ENCODE measurements at places on chromosomes 5 and 9.

DNA sequence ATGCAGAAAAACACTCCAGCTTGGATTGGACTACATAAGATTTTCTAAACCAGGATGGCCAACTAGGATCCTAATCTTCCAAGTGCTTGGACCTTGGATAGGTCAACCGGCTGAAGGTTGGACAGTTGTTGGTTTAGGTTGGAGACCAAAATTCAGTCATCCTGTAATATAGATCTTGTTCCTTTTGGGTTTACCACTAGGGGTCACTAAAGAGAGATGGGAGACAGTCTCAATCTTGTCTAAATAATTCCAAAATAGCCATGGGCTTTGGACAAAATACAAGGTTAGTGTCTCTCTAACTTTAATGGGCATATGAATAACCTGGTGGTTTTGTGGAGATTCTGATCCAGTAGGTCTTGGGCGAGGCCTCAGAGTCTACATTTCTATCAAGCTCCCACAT lies 148.7 kb upstream of the ERCC6L2 start:
- peak; percentile 7 for DNase-seq

DNA sequence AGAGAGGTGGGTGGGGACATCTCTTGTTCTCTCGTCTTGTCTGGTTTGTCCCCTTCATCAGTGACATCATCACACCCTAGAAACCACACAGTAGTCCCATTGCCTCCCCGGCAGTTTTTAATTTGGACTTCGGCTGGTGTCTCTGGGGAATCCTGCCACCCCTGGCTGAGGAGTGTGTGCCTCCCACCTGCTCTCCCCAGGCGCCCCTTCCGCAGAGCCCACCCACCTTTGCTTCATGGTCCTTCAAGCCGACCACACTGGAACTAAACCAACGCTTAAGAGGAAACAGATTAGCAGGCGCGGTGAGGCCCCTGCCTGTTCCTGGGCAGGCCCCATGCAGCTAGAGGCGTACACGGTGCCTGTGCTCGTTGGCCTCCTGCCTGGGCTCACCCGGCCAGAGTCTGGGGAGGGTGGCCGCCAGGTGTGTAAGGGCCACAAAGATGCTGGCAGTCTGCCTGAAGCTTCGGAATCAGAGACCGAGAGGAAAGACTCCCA lies 107.6 kb upstream of the SPRY4 start:
- no peak for DNase-seq

DNA sequence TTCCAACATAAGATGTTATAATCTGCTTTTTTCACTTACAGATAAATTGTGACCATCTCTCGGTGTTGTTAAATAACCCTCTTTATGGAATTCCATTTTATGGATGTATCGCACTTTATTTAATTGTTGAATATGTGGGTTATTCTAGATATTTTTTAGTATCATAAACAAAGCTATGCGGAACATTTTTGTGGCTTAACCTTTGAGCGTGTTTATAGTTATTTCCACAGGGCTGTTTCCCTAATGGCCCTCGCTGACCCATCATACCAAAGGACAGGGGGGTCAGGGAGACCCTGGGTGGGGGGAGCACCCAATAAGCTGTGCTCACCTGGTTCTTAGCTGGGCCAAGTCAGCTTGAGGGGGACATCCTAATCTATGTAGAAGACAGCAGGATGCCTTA lies 65.3 kb downstream of the NDST1 start:
- DNase-seq = no peak

- no peak for DNase-seq
These were observed 49.1 kb downstream of the SEMA5A start for GRCh38 chr5:9496801-9497200.

- no peak for DNase-seq
These were observed 12.2 kb downstream of the TAS2R1 start for GRCh38 chr5:9617739-9618504.

DNA sequence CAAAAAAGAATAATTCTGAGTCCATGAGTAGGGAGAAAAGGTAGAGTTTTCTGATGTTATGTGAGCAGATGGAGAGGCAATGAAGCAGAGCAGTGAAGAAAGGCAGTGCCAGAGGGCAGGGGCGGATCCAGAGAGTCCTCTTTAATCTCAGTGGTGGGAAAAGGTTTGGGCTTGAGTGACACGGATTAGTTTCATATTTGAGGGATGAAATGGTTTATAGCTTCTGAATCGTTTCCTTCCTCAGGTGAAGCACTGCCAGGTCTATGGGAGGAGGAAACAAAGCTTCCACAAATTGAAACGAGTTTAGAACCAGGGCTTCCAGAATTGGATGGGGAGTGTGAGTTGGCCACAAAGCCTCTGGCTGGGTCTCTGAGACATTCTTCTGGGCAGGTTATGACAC lies 517.0 kb upstream of the PAPPA start:
- DNase-seq = no peak

GRCh38 chr5:52015760-52016159 lies 632.5 kb downstream of the ISL1 start:
- no peak for DNase-seq

GRCh38 chr9:16794871-16795639 lies 75.4 kb downstream of the BNC2 start:
- peak; percentile 65 for DNase-seq

DNA sequence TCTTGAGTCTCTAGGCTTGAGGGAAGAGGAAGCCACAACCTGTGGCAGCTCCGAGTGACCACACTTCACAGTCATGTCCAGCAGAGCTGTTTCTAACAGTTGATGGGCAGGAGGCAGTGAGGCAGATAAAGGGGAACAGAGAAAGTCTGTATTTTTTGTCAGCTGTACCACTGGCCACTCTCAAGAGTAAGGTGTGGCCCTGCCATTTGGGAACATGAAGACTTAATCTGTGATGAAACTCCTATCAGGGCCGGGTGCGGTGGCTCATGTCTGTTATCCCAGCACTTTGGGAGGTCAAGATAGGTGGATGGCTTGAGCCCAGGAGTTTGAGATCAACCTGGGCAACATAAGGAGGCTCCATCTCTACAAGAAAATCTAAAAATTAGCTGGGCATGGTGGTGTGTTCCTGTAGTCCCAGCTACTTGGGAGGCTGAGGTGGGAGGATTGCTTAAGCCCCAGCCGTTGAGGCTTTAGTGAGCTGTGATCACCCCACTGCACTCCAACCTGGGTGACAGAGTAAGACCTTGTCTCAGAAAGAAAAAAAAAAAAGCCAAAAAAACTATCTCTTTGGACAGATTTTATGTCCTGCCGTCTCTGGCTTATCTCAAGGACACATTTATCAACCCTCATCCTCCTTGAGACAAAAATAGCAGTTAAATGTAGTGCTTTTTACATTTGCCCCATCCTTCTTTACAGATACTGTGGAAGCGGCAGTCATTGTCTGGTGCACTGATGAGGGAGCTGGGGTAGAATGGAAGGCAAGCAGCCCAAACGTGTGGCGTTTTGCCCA lies 11.9 kb upstream of the COL15A1 start:
- no peak for DNase-seq

DNA sequence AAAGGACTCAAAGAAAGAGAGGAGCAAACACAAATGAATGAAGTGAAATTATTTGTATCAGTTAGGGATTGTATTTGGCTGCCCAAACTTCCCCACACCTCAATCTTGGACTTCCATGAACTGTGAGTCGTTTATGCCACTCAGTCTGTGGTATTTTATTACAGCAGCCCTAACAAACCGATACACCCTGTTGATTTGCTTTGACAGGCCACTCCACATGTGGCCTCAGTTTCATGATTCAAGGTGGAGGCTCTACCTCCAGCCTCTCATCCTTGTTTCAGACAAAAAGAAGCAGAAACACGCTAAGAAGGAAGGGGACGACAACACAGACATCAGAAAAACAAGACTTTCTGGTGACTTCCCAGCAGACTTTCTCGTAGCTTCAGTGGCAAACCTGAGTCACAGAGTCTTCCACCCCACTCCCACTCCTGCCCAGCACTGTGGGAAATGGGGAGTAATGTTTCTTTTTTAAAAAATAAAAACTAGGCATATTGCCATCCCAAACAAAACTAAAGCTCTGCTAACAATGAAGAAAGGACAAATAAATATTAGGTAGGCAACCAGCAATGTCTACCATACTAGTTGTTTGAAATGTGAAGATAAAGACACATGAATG lies 52.2 kb upstream of the ABCA1 start:
- DNase-seq = no peak

GRCh38 chr9:89923961-89924504 lies 319.2 kb downstream of the GADD45G start:
- no peak for DNase-seq

GRCh38 chr5:16970826-16971225 lies 34.7 kb upstream of the MYO10 start:
- no peak for DNase-seq

GRCh38 chr5:153753645-153754432 lies 263.4 kb downstream of the GRIA1 start:
- no peak for DNase-seq

DNA sequence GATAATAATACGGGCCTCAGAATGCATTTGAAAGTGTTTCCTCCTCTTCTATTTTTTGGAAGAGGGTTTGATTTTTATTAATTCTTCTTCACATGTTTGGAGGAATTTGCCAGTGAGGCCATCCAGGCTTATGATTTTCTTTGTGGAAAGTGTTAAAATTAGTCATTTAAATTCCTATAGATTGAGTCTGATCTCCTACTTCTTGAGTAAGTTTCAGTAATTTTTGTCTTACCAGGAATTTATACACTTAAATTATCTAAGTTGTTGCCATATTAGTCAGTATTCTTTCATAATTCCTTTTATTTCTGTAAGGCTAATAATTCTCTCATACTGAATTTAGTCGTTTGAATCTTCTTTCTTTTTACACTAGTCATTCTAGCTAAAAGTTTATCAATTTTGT lies 25.2 kb upstream of the HAPLN1 start:
- no peak for DNase-seq

GRCh38 chr5:55411876-55412275 lies 104.1 kb downstream of the MTREX start:
- no peak for DNase-seq

DNA sequence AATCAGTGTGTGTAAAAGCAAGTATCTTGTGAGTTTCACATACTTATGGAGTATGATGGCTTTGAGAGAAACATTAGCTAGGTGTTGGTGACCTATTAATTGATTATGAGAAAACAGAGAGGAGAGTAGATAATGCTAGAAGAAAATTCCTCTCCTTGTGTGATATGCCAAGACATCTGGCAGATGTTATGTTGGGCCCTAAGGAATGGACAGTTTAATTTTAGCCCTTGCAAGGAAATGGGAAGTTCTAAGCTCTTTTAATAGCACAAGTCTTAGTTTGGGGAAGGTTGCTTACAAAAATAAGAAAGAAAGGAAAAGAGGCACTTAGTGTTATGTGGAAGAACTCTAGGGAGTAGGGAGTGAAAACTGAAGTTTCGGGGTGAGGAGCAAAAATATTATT lies 5.1 kb downstream of the ZNF462 start:
- DNase-seq = no peak

DNA sequence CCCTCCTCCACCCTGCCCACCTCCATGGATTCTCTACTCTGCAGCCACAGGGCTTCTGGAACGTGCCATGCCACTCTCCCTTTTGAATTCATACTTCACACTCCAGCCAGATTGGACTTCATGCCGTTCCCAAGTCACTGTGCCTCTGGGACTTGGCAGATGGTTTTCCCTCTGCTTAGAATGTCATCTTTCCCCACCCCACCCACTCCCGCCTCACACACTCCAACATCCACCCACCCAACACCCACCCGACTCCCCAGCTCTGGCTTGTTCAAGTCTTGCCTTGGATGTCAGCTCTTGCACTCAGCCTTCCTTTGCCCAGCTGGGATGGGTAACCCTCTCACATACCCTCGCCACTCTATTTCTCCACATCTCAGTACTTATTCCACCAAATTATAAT lies 142.1 kb upstream of the DHFR start:
- no peak for DNase-seq

- no peak for DNase-seq
These were observed 173.5 kb downstream of the TTC39B start for GRCh38 chr9:15133488-15133887.

DNA sequence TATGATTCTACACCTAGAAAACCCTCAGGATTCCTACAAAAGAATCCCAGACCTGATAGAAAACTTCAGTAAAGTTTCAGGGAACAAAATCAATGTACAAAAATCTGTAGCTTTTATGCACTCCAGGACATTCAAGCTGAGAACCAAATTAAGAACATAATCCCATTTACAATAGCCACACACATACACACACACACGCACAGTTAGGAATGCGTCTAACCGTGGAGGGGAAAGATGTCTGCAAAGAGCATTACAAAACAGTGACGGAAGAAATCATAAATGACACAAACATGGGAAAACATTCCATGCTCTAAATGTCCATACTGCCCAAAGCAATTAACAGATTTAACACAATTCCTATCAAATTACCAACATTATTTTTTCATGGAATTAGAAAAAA lies 51.4 kb upstream of the CAST start:
- no peak for DNase-seq

GRCh38 chr5:103234239-103234975 lies 24.2 kb upstream of the MACIR start:
- no peak for DNase-seq

DNA sequence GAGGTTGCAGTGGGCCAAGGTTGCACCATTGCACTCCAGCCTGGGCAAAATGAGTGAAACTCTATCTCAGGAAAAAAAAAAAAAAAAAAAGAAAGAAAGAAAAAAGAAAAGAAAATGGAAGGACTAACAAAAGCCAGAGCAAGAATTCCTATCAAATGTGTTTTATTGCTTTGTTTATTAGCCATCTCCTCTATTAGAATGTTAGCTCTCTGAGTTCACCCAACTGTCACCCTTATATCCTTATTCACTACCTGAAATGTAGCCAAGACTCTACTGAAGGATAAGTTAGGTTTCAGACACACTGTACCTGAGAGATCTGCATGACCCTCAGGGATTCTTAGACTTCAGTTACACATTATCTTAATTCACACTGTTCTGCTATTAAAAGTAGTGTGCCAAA lies 177.9 kb downstream of the MAPKAP1 start:
- no peak for DNase-seq

- DNase-seq = no peak
These were observed 40.3 kb upstream of the SVEP1 start for GRCh38 chr9:110619831-110620230.

GRCh38 chr9:127148014-127148413 lies 25.6 kb upstream of the ANGPTL2 start:
- DNase-seq = no peak

DNA sequence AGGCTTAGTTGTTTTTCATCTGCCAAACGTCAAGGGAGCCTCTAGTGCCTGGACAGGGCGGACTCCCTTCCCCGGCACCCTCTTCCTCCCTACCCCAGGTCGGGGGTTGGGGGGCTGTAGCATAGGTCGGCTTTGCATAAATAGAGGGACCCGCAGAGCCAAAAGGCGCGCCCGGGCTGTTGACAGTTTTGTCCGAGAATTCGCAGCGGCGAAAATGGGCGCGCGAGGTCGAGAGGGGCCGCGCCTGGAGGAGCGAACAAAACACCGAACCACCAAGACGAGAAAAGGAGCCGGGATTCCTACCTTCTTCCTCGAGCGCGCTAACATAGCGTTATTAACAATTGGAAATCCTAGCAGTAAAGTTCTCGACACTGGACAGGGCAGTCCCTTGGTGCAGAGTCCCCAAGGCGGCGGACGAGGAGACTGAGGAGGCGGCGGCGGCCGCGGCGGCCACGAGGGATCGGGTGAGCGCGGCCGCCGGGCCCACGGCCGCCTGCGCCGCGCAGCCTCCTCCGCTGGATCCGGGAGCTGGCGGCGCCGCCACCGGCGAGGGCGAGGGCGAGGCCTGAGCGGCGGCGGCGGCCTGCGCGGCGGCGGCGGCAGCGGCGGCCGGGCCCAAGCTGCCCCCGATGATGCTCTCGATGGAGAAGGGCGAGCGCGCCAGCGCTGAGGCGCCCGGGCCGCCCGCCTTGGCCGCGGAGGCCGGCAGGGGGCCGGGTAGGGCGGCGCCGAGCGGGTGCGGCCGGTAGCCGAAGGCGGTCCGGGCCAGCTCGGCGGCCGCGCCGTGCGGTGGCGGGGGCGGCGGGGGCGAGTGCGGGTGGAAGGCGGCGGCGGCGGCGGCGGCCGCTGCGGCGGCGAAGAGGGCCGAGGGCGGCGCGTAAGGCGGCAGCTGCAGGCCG lies 1.7 kb downstream of the FOXD1 start:
- no peak for DNase-seq

Data from skeletal muscle cell (primary cell).